ENCODE measurements at places on chromosomes 11 and 22.

- DNase-seq: no peak
Observed at GRCh38 chr11:116420030-116420429, 352.8 kb downstream of the BUD13 start.

GRCh38 chr22:27669798-27670599, 131.6 kb downstream of the MN1 start:
- no peak for DNase-seq

DNA sequence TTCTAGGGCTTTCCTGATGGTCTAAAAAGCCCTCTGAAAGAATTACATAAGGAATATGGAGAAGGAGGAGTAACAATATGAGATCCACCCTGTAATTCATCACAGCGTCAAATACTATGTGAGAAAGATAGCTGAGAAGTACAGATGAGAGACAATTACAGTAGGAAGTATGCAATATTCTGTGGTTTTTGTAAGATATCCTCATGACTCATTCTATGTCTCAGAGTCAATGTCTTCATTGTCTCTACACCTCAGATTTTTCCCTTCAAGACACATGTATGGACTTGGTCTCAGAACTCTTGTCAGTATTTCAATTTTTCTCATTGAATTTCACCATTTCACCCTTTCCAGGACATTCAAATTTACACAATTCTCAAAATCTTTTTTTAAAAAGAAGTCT, 343.3 kb upstream of the CTSC start:
- DNase-seq: no peak

DNA sequence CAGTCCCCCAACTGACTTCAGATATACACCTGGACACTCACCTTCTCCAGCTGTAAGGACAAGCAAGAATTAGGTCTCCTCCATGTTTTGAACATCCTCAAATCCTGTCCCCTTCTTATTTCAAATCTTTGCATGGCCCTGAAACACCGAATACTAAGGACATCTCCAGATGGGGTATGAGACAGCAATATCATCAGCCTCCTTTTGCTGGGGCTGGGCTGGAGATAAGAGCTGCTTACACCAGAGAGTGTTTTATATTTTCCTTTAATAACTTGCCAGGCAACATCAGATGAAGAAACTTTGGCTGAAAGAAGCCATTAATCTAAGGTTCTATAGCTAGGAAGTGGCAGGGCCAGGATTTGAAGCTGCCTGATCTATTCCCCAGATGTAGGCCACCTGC, 21.6 kb downstream of the TUG1 start:
- no peak for DNase-seq

DNA sequence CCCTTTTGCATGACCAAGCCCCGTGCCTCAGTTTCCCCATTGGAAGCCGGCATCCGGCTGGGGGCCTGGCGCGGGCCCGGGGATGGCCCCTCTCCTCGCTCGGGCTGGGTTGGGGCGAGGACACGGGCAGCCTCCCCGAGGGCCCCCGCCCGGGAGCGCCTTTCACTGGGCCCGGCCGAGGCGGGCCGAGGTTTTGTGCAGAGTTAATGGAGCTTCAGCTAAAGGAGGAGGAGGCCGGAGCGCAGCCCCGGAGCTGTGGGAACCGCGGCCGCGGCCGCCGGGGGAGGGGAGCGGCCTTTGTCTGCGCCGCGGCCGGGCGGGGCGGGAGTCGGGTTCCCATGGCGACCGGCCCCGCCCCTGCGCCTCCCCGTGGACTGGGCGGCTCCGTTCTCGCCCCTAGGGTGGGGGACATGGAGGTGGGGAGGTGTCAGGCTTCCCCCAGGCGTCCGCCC, 1.4 kb upstream of the MAPK11 start:
- peak; percentile 72 for DNase-seq

All from GM12865 (cell line).